ENCODE measurements at places on chromosomes 13 and 19.

DNA sequence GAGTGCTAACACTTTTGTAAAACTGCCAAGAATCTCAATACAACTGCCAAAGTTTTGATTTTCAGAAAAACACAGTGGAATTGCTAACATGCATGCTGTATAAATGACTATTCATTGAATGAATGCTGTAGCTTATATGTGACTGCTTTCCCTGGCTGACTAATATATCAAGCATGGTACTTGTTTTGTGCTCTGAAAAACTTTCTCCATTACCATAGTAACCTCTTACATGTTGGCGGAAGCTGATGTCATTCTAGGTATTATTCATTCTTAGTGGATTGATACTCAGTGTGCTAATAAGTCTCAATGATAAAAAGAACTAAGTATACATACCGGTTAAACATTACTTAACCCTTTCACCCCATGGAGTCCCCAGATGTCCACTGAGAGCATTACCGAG lies 166.1 kb upstream of the MYO16 start:
- DNase-seq: no peak

- DNase-seq: no peak
These were observed 7.2 kb upstream of the TEX101 start for GRCh38 chr19:43407416-43408005.

DNA sequence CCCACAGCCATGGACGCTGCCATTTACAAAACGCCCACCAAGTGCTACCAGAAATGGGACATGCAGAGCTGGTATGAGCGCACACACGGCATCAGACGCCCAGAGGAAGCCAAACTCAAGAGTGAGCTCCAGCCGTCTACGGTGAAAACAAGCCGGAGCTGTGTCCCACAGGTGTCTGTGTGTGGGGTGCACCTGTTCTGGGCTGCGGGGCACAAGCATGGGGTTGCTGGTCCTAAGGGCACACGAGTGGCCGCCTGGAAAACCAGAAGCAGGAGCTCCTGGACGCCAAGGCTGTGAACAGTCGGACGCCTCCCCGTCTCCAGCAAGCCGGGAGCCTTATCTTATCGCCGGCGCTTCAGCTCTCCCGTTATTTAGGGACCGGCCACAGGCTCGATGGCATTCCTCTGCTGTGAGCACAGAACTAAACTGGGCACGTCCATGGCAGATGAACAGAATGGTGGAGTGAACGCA lies 1.3 kb downstream of the ADPRHL1 start:
- no peak for DNase-seq

- no peak for DNase-seq
These were observed 746 bp downstream of the RAB3D start for GRCh38 chr19:11338569-11339253.

GRCh38 chr19:55615543-55616394 lies 8.6 kb downstream of the ZNF784 start:
- DNase-seq: no peak

DNA sequence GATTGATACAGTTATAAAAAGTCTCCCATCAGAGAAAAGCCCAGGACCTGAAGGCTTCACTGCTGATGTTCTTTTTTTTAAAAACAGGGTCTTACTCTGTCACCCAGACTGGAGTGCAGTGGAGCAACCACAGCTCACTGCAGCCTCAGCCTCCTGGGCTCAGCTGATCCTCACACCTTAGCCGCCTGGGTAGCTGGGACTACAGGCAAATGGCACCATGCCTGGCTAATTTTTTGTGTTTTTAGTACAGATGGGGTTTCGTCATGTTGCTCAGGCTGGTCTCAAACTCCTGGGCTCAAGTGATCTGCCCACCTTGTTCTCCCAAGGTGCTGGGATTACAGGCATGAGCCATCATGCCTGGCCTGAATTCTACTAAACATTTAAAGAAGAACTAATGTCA lies 33.1 kb downstream of the TEX29 start:
- no peak for DNase-seq

- no peak for DNase-seq
These were observed 324.9 kb upstream of the GPC6 start for GRCh38 chr13:92901739-92902138.

- DNase-seq: no peak
These were observed 41.9 kb upstream of the CALM3 start for GRCh38 chr19:46559203-46559602.

GRCh38 chr13:97380696-97381095 lies 53.3 kb upstream of the RAP2A start:
- no peak for DNase-seq

DNA sequence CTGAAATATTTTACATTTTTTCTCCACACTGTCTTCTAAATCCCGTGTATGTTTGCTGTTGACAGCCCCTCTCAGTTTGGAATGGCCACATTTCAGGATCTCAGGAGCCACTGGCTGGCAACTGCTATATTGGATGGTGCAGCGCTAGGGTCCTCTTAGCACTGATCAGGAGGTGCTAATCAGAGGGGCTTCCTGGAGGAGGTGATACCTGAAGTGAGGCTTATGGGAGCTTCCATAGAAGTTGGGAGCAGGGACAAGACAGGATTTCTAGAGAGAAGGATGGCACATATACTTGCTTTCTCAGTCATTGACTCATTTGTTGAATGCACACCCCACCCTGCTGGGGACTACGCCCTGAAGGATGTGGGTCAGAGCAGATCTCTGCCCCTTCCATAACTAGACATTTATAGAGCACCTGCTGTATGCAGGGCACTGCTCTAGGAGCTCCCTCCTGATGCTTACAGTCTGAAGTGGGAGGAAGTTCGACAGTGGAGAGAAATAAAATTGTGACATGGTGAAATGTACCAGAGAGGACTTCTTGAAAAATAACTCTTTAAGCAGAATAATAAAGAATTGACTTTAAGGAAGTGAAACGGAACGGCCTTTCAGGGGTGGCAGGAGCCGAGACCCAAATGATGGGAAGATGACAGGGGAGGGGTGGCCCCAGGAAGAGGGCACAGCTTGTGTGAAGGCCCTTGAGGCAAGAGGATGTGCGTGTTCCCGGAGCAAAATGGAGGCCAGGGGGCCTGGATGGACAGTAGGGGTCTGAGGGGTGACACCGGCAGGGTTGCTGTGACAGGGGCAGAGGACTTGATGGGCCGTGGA lies 13.1 kb downstream of the AP2A1 start:
- DNase-seq: no peak

DNA sequence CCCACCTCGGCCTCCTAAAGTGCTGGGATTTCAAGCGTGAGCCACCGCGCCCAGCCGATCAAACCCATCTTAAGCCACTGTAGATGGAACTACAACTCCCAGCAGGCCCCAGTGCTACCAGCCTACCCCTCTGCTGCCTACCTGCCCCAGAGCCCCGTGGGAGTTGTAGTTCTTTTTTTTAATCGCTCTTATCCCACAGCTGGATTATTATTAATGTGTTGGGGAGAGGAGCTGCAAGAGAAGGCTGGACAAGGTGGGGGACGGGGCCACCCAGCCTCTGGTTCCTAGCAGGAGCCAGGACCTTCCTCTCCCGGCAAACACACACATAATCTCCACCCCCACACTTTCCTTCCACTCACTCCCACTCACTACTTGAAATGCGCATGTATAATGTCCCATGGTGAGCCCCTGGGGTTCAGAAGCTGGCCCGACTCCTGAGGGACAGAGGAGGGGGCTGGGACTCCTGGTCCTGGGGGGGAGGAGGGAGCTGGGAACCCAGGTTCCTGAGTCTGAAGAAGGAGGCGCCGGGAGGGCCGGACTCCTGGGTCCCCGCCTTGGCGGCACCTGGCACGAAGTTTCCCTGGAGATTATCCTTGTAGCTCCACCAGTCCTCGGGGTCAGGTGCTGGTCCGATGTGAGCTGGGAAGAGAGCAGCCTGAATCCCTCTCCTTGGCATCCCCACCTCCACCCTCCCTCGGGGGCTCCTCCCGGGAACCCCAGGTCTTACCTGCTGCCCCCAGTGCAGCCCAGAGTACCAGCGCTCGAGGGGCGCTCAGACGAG lies 958 bp downstream of the CA11 start:
- DNase-seq: peak; percentile 95

DNA sequence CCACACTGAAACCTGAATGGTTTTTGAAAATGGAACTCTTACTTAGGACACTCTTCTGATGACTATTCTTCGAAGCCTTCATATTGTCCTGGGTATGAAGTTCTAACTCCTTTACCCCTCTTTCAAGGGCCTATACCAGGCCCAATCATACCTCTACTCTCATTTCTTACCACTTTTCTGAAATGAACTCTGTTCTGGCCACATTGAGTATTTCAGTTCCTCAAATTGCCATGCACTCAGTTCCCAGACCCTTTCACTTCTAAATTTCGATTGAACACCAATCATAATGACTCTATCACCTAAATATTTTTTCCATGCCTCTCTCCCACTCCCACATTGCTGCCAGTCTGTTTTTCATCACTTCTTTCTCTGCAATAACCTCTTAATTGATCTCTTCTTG lies 53.7 kb downstream of the LACC1 start:
- no peak for DNase-seq

- no peak for DNase-seq
These were observed 15.2 kb upstream of the PIK3R2 start for GRCh38 chr19:18137657-18138339.

DNA sequence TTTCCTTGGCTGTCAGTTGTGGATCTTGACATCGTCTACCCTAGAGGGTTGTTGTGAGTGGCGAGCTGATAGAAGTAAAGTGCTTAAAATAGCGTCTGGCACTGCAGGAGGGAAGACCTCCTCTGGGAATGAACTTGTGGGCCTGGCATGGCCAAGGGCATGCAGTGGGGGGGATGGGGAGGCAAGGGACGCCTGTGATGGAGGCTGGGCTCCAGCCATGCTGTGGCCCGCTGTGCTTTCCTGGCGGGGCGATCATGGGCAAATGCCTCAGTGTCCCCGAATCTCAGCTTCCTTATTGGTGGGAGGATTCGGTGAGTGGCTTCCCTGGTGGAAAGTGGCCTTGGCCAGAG lies 10.7 kb downstream of the CARM1 start:
- no peak for DNase-seq

DNA sequence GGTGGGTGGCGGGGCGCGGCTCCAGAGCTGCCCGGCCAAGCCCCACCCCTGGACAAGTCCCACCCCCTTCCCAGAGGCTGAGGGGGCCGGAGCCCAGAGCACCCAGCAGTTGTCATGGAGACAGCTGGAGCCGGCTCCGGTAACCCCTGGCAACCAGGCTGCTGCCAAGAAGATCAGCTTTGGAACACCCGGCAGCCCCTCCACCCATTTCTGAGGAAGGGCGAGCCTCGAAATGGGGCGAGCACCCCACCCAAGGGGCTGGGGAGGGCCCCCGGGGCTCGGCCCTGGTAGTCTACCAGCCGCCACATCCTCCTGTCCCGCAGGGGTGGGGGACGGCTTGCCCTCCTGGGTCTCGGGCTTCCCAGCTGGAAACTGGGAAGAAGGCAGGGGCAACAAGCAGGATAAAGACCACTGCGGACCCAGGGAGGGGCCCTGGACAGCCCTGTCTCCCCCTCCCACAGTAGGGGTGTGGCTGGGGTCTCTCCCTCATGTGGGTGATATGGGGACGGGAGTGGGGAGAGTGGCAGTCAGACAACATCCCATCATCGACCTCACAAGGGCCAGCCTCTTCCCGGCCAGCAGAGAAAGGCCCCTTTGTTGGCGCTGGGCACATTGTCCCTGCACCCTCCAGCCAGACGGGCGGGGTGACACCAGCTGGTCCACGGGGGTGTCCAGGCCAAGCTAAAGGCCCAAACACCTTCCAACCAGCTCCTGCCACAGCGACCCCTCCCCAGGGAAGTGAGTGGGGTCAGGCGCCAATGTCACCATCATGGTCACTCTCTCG lies 1.5 kb downstream of the CERS1 start:
- DNase-seq: peak; percentile 96

DNA sequence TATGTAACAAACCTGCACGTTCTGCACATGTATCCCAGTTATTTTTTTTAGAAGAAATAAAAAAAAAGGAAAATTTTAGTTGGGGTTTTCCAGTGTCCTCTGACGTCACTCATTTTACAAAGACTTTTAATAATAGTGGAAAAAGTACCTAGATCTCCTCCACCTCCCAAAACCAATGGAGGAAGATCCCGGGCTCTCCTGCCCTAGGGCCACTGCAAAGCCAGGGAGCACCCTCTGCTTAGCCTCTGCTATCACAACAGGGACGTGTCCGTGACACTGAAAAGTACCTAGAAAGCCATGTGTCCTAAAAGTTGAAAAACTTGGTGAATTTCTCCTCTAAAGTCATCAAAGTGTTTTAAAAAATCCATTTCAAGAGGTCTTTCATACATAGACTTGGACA lies 46.7 kb upstream of the IRS2 start:
- no peak for DNase-seq

DNA sequence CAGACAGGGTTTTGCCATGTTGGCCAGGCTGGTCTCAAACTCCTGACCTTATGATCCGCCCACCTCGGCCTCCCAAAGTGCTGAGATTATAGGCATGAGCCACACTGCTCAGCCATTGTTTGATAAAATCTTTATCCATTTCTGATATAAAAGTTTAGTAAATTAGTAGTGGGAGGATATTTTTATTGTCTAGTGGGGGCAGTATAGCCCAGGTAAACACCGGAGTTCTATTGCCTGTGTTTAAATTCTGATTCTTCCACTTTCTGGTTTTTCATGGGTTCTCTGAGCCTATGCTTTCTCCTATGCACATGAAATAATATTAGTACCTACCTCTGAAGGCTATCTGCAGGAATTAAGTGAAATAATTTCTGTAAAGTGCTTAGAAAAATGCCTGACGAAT lies 20.1 kb upstream of the ARHGEF18 start:
- DNase-seq: no peak

DNA sequence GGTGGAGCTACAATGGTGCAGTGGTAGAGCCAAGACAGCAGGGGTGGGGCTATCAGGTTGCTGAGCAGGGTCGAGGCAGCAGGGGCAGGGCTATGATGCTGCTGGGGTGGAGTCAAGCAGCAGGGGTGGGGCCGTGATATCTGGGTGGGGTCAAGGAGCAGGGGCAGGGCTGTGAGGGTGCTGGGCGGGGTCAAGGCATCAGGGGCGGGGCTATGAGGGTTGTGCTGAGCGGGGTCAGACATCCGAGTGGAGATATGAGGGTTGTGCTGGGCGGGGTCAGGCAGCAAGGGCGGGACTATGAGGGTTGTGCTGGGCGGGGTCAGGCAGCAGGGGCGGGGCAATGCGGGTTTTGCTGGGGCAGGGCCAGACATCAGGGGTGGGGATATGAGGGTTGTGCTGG lies 14.7 kb downstream of the HCN2 start:
- DNase-seq: no peak

DNA sequence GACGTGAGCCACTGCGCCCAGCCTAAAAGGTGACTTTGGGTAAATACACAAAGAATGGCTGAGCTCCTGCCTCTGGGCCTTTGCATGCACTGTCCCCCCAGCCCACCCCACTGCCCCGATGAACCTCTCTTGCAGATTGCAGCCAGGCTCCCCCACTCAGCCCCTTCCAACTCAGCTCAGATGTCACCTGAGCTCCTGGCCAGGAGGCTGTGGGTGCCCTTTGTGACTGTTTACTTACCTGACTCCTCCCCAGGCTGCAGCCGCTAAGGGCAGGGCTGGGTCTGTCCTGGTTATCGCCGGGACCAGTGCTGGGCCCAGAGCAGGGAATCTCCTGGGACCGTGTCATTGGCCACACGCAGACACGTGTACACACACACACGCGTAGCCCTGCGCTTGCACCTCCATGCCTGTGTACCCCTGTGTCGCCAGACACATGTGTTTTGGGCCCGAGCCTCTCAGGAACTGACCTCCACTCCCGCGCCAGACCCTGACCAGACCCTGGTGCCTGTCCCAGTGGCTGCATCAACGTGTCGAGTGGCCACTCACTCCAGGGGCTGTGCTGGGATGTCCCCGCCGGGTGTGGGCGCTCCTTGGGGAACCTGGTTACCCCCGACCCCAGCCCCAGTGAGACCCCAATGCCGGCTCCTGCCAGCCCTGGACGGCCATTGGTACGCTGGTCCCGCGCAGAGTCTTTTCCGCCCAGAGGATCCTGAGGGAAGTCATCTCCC lies 18.7 kb downstream of the EFNA2 start:
- DNase-seq: no peak

Measured in head of caudate nucleus (tissue), 42 donors.